Cardiac fibroblast (primary cell): ENCODE measurements at places on chromosomes 13 and 19.

DNA sequence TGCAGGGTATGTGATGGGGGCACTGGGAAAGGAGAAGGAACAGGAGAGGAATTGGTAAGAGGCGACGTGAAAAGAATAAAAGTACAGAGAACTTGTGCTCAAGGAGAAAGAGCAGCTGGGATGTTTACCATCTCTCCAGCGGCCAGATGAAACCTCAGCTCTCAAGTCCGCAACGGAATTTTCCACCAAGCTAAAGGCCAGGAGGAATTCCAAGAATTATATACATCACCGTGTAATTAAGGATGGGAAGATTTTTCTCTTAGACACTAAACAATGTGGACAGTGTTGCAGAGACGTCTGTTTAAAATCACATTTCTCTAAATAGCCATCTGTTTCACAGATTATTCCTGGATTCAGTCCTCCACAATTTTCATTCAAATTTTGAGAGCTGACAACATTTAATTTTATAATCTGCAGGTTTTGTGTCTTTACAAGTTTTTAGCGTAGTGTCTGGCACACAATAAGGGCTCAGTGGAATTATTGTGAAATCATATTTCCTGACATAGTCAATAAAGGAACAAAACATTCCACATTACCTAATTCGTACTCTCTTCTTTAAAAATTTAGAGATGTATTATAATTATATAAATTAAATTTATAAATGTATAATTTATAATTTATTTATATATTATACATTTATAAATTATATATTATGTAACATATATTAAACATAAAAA, 23.0 kb upstream of the USP29 start:
- peak; percentile 5 for DNase-seq

GRCh38 chr19:51119101-51119500, 5.6 kb upstream of the SIGLEC9 start:
- DNase-seq: no peak

DNA sequence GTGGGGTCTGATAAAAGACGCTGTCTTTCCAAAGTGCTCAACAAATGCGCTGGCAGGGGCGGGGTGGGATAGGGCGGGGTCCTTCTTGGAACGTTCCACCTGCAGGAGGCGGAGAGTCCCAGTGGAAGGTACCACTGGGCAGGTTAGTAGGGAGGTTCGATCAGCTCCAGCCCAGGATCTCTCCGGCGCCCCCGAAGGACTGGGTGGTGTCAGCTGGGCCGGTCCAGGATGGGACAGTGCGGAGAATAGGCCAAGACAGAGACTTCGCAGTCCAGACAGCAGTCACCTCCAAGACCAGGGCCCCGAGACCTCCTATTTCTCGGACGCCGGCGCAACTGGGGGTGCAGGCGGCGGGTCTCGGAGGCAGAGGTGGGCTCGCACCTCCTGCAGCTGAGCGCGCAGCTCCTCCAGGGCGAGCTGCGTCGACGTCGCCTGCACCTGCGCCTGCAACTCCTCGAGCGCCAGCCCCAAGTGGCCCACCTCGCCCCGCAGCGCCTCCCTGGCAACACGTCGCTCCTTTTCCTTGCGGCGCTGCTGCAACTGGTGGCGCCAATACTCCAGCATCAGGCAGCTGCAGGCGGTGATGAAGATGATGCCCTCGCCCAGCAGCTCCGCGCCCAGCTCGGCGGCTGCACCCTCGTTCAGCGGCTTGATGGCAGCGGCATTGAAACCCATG, 21.6 kb downstream of the VASP start:
- DNase-seq: no peak

- no peak for DNase-seq
These were observed 917 bp downstream of the FBXW9 start for GRCh38 chr19:12695514-12695913.

- no peak for DNase-seq
These were observed 1039.5 kb upstream of the SLC10A2 start for GRCh38 chr13:104105418-104106355.

GRCh38 chr19:35713904-35714495, 3.8 kb upstream of the KMT2B start:
- no peak for DNase-seq

- DNase-seq: no peak
These were observed 103.5 kb upstream of the SPRY2 start for GRCh38 chr13:80444240-80445015.

- peak; percentile 72 for DNase-seq
These were observed 703.3 kb upstream of the ARGLU1 start for GRCh38 chr13:107271227-107271626.

DNA sequence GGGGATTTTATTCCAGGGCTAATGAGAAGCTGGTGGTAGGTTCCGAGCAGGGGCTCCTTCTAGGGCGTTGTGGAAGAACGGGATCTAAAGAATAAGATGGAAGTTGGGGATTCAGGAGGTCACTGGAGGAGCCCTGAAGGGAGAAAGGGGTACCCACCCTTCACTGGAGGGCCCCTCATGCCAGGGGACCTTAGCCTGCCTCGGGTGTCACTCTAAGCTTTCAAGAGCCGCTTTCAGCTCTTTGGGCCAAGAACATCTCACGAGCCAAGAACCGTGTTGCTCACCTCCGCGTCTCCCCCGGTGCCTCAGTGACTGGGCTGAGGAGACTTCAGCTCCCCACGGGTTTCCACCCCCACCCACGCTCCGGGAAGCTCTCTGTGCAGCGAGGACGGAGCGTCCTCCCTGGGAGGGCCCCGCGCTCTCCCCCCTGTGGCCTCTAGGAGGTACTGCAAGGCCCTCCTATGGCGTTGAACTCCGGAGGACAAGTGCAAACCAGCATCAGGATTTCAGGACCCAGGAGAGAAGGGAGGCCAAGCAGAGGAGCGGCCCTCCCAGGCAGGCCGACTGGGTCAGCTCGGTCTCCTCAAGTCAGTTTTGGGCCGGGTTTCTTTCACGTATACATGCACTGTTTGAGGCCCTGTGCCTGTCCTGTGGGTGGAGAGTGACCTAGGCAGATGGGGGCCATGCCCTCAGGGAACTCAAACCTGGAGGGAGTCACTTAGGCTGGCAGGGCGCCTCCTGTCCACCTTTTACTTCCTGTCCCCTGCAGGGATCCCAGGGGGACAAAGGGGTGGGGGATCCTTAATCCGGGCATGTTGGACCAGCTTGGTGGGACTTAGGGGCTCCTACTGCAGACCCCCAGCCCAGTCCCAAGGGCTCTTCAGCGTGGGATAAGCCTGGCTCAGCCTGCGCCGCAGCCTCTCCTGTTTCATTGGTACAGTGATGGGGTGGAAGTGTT, 5.1 kb upstream of the KRTDAP start:
- peak; percentile 76 for DNase-seq

DNA sequence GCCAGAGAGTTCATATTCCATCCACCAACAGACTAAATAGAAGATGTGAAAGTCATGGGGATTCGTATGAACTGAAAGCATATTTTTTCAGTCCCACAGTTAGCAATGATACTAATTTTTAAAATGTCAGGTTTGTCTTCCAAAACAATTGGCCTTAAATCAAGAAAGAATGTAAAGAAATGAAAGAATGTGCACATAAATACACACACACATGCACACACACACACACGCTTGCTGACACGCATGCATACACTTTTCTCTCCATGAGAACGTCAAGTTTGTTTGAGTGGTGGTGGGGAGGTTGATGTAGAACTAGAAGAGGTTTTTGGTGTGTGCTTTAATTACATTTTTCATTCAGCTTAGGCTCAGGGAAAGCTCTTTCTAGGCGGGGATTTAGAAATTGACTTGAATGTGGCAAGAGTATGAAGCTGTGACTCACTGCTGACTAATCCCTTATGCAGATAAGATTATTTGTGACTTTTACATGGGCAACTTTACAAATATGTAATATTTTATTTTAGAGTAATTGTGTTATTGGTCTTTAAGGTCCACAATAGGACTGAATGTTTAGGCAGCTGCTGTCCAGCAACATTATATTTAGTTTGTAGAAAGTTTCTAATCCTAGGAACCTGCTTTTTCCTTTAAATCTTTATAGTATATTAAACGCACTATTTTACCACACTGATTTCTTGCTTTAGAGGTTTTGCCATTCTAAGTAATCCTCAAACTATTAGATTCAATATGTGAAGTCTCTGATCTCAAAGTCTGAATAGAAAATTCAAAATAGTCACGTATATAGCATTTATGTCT, 18.8 kb downstream of the FLT1 start:
- peak; percentile 94 for DNase-seq

- peak; percentile 5 for DNase-seq
These were observed 960.7 kb upstream of the PCDH9 start for GRCh38 chr13:68190818-68191217.

- no peak for DNase-seq
These were observed 106.0 kb upstream of the CSNK1A1L start for GRCh38 chr13:37211487-37211886.

DNA sequence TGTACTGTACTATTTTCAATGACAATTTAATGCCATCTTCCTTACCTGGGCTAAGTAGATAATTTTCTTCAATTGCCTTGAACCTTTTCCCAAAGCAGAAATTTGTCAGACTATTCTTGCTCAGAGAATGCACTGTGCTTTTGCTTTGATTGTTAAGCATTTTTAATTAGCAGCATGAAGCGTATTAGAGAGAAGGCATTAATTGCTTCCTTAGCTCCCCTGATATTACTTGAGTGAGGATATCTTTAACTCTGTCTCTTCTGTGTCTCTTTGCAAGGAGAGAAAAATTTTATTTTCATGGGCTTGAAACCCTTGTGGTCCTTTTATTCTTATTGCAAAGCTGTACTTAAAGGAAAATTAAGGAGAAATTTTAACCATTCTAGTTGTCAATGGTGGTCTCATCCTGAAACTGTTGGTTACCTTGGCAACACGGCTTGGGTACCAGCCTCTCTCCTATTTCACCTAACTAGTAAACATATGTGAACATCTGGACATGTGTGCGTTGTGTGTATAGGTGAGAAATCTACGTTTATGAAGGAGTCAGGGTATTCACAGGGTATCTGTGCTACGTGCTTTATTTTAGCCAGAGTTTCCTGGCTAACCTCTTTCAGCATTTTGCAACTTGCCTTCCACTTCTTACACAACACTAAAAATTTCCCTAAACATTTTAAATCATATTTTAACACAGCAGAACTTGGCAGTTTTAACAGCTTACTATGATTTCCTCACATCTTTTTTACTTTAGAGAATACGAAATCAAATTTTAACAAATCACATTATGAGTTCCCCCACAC, 225.5 kb downstream of the KLF5 start:
- no peak for DNase-seq

GRCh38 chr19:12111176-12111575, 29.0 kb downstream of the ZNF20 start:
- no peak for DNase-seq

GRCh38 chr13:48965736-48966135, 10.0 kb upstream of the FNDC3A start:
- DNase-seq: no peak

DNA sequence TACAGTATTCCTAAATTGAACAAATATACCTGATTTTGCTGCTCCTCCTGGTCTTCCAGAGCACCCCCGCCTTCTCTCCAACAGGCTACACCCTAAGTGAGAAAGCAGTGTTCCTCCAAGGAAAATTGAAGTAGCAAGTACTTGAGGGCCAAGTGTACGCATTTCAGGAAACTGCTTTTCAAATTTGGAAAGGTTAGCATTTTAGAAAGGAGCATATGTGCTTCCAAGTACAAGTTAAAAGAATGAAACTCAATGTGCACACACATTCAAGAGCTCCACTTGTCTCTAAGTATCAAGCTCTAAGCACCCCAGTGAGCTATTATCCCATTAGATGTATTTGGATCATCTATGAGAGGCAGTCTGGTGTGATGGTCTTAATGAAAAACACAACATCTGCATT, 25.8 kb downstream of the LHFPL6 start:
- no peak for DNase-seq

- no peak for DNase-seq
These were observed 617.2 kb downstream of the PCDH9 start for GRCh38 chr13:66612983-66613382.

DNA sequence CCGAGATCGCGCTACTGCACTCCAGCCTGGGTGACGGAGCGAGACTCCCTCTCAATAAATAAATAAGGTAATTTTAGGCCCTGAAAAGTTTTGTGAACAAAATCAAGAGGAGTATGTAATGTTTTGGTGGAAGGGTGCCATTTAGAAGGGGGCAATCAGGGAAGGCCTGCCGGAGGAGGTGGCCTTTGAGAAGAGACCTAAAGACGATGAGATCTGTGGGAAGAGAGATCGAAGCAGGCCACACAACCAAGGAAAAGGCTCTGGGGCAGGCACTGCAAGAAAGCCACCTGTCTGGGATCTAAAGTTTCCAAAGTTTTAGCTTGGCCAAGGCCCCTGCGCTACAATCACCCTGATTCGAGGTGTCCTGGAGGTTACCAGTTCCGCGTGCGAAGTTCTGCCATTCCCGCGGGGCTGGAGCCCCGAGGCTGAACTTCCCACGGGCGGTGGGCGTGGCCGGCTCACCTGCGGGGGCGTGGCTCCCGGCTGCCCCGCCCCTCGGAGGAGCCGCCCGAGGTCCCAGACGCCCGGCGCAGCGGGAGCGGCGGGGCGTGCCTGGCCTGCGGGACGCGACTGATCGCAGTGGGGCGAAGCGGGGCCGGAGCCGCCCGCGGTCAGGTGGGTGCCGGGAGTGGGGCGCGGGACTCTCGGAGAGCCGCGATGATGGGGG, at the start of gene KLC3:
KLC3 (plus strand) TSS at position 519 of the 667 bp plus-strand sequence. CDS start 4,792 bp downstream, outside the sequence.
- no peak for DNase-seq

DNA sequence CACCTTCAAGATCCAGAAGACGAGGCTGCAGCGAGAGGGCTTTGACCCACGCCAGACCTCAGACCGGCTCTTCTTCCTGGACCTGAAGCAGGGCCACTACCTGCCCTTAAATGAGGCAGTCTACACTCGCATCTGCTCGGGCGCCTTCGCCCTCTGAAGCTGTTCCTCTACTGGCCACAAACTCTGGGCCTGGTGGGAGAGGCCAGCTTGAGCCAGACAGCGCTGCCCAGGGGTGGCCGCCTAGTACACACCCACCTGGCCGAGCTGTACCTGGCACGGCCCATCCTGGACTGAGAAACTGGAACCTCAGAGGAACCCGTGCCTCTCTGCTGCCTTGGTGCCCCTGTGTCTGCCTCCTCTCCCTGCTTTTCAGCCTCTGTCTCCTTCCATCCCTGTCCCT, 7.0 kb upstream of the PGLS start:
- no peak for DNase-seq

- no peak for DNase-seq
These were observed 2.5 kb downstream of the COX6B2 start for GRCh38 chr19:55352040-55352439.

DNA sequence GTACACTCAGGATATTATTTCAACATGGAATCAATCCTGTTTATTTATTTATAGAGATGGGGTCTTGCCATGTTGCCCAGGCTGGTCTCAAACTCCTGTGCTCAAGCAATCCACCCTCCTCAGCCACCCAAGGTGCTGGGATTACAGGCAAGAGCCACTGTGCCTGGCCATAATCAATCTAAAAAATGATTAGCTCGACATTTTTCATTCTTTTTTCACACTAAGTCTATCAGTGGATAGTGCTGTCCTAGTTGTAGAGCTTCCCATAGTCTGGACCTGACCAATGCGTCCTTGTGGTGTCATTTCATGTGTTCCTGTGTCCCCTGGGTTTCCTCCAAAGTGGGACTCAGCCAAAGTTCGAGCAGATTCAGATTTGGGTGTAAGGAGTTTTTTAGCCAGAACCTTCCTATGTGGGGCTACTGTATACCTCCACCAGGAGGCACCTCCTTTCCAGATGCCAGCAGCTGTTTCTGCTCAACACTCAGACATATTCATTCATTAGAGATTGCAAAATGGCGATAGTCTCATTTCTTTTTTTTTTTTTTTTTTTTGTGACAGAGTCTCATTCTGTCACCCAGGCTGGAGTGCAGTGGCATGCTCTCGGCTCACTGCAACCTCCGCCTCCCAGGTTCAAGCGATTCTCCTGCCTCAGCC, 61.1 kb downstream of the MAP4K1 start:
- no peak for DNase-seq

- no peak for DNase-seq
These were observed 243.2 kb downstream of the COL4A1 start for GRCh38 chr13:110063490-110064421.

GRCh38 chr19:58400916-58401839, 5.7 kb downstream of the RNF225 start:
- DNase-seq: peak; percentile 100
